Activated CD4-positive, alpha-beta T cell treated with anti-CD3 and anti-CD28 coated beads, Interleukin-2, amount 10 ng/mL, durations not matched to agents 24 days and 14 days (primary cell): ENCODE measurements at places on chromosomes 7 and 10. TPM values are rescaled to one million over a fixed set of nuclear protein-coding genes. Genes with fewer than 3 reads are reported as not detected.

GRCh38 chr10:31596765-31597164, 277.7 kb downstream of the ZEB1 start:
- no peak overlapping the region for H3K27ac ChIP-seq
- DNase-seq: no peak
- H3K27me3 ChIP-seq: peaks cover 6% of the 10 kb centered on the region
- H3K36me3 ChIP-seq: no peaks in the 10 kb centered on the region

ABCB4 gene
- total RNA-seq: not detected in 2 replicates

- H3K36me3 ChIP-seq: no peaks in the 10 kb centered on the region
- no peak overlapping the region for H3K4me3 ChIP-seq
- peaks cover 2% of the 10 kb centered on the region for H3K4me1 ChIP-seq
- no peak overlapping the region for H3K27ac ChIP-seq
- H3K27me3 ChIP-seq: peaks cover 3% of the 10 kb centered on the region
Measured at GRCh38 chr7:135352285-135352684, 118.6 kb downstream of the STRA8 start.

- no peaks in the 10 kb centered on the region for H3K27me3 ChIP-seq
- no peak overlapping the region for H3K4me3 ChIP-seq
- no peaks in the 10 kb centered on the region for H3K4me1 ChIP-seq
- DNase-seq: no peak
- H3K27ac ChIP-seq: no peak overlapping the region
- H3K36me3 ChIP-seq: no peaks in the 10 kb centered on the region
Measured at GRCh38 chr7:41579961-41580935, 122.6 kb downstream of the INHBA start.

GRCh38 chr10:605632-606325, 83.7 kb downstream of the DIP2C start:
- H3K36me3 ChIP-seq: no peaks in the 10 kb centered on the region
- no peaks in the 10 kb centered on the region for H3K27me3 ChIP-seq
- H3K4me1 ChIP-seq: peaks cover 6% of the 10 kb centered on the region

DNA sequence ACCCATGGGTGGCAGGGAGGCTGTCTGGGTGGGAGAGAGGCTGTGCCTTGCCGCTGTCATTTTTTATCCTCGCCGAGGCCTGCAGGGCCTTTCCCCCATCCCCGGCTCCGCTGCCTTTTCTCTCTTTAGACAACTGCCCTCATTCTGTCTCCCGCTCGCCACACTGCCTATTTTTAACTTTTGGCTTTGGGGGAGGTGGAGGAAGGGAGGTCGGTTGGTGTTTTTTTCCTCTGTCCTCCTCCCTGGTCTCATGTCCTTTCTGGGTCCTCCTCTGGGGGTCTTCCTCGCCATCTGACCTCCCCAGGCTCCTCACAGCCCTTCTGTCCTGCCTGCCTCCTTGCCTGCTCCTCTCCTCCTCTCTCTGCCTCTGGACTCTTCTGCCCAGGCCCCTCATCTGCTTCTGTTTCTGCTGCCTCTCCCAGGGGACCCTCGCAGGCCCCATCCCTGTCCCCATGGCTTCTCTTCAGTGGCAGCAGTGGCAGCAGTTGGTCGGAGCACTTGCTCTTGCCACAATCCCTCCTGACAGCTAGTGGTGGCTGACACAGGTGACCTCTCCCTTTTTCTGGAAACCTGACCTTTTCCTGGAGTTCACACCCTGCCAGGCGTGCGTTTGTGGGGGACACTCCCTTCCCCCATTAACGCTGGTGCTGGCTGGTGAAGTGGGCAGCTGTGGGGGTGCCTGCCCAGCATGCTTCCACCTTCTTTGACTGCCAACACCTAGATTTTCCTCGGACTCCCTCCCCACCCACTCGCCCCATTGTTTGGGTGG, 19.5 kb upstream of the PCBD1 start:
- H3K27ac ChIP-seq: no peak overlapping the region
- H3K27me3 ChIP-seq: no peaks in the 10 kb centered on the region

CCDC172 gene
- not detected in 2 replicates for total RNA-seq

DNA sequence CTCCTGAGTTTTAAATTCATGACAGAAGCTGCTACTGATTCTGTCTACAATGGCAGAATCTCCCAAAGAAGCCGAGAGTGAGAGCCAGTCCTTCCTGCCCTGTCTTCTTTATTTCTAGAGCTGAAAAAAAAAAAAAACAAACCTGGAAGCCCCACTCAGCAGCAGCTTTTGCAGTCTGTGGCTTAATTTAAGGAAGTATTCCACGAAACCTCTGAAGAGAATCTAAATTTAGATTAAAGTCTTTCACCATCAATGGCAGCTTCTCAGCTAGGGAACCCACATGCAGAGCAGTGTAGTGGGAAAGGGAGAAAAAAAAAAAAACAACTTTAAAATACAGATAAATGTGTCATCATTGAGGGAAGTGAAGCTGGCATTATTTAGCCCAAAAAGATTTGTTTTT, 23.4 kb downstream of the SMURF1 start:
- H3K27ac ChIP-seq: no peak overlapping the region
- H3K36me3 ChIP-seq: peaks cover 27% of the 10 kb centered on the region
- no peak for DNase-seq
- H3K4me1 ChIP-seq: peaks cover 8% of the 10 kb centered on the region
- H3K27me3 ChIP-seq: no peaks in the 10 kb centered on the region
- H3K4me3 ChIP-seq: no peak overlapping the region

HTRA1 gene
- not detected in 2 replicates for total RNA-seq

DNA sequence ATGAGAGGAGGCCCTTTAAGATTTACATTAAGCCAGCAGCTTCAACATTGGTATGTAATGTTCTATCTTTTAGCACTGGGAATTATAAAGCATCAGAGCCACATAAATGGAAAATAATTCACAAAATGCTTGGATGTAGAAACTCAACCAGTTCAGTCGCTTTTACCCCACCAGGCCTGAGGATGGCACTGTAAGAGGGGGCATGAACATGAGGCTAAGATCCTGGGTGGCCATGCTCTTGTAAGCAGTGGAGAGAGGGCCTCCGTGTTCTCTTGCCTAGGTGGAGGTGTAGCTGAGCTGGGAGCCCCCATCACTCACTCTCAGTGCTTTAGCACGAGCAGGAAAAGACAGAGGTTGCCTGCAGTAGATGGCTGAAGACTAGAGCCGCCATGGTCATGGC, 238.8 kb downstream of the FANK1 start:
- no peak for DNase-seq
- H3K4me3 ChIP-seq: no peak overlapping the region
- H3K36me3 ChIP-seq: no peaks in the 10 kb centered on the region
- no peak overlapping the region for H3K27ac ChIP-seq
- H3K4me1 ChIP-seq: peaks cover 2% of the 10 kb centered on the region

- H3K36me3 ChIP-seq: no peaks in the 10 kb centered on the region
- no peak overlapping the region for H3K27ac ChIP-seq
- H3K27me3 ChIP-seq: no peaks in the 10 kb centered on the region
- no peak for DNase-seq
- no peak overlapping the region for H3K4me3 ChIP-seq
Measured at GRCh38 chr10:95540514-95541052, 20.6 kb downstream of the SORBS1 start.

DNA sequence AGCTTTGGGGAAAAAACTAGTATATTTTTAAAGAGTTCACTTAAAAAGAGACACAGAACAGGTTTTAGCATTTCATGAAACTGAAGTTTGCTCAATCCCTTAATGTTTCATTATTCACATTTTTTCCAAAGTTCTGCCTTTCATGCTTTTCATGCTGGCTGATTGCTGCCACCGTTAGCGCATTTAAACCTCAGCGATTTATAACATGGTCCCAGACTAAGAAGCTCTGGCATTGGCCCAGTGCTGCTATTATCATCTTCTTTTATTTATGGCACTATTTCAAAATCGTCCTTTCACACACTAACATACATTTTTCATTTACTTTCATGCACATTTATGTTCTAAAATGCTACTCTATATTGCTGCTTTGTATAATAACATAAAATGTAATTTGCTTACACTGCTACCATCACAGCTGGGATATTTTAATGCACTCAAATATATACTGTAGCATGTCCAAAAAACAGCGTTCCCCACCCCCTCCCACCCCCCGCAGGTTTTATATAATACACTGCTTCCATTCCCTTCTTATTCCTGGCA, 141.9 kb downstream of the MPP7 start:
- no peak for DNase-seq
- H3K27ac ChIP-seq: no peak overlapping the region
- peaks cover 1% of the 10 kb centered on the region for H3K36me3 ChIP-seq
- H3K4me1 ChIP-seq: no peaks in the 10 kb centered on the region

SAMD9 gene
- total RNA-seq: 8.6 and 9.4 TPM in 2 replicates

FGF8 gene
- total RNA-seq: 0.35 TPM in 1 of 2 replicates, not detected in the other

TMEM178B gene
- 0.52 and 0.68 TPM in 2 replicates for total RNA-seq

SUN1 gene
- total RNA-seq: 85.8 and 90.3 TPM in 2 replicates

- H3K4me3 ChIP-seq: no peak overlapping the region
- H3K36me3 ChIP-seq: no peaks in the 10 kb centered on the region
- H3K27me3 ChIP-seq: peaks cover 28% of the 10 kb centered on the region
Measured at GRCh38 chr7:41695661-41696322, 7.1 kb downstream of the INHBA start.

DNA sequence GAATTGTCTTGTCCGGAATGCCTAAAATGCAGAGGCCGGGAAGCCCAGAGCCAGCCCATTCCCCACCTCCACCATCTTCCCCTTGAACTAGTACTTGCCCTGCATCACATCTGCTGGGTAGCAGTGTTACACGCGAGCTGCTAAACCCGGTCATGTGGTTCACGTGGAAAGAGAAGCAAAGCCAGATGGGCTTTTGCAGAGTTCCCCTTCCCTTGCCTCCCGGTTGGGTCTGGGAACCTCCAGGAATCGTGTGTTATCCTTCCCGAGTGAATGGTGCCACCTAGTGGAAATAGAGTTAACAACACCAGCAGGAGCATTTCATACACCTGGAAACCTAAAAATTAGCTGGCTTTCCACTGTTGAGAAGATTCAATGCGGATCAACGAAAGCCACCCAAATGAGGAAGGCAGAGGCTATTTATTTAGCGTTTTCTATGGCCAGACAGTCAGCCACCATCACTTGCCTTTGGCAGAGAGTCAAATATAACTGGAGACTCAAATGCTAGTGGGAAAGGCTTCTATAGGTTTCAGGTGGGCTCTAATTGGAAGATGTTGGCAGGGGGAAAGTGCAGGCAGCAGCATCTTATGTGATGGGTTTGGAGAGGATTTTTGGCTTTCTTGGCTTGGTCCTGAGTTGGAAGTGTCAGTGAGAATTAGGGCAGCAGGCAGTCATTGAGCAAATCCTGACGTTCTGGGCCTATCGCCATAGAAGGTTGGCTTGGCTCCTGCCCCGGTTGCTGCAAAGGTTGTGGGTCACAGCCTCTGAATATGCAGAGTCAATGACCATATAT, 12.9 kb upstream of the DENND2A start:
- no peak overlapping the region for H3K27ac ChIP-seq
- peaks cover 19% of the 10 kb centered on the region for H3K4me1 ChIP-seq
- H3K4me3 ChIP-seq: no peak overlapping the region
- H3K27me3 ChIP-seq: peaks cover 37% of the 10 kb centered on the region
- no peaks in the 10 kb centered on the region for H3K36me3 ChIP-seq

DNA sequence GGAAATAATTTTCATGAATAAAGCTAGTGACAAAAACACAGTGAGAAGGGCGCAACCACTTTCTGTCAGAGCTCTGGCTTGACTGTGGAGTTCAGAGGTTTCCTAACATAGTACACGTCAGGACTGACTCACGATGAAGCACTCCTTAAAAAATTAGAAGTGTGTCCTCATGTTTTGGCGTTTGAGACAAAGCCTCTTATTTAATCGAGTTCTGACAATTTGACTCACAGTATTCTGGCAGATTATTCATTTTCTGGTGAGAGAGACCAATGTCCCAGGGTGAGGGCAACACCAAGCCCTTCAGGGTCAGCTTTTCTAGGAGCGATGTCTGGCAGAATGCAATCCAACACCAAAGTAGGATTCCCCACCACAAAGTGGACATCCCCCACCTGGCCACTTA, 108.7 kb downstream of the DIP2C start:
- no peaks in the 10 kb centered on the region for H3K36me3 ChIP-seq
- DNase-seq: no peak
- H3K27me3 ChIP-seq: peaks cover 2% of the 10 kb centered on the region
- no peaks in the 10 kb centered on the region for H3K4me1 ChIP-seq
- no peak overlapping the region for H3K4me3 ChIP-seq

- H3K4me3 ChIP-seq: no peak overlapping the region
- no peaks in the 10 kb centered on the region for H3K27me3 ChIP-seq
- H3K36me3 ChIP-seq: peaks cover 18% of the 10 kb centered on the region
- H3K27ac ChIP-seq: no peak overlapping the region
Measured at GRCh38 chr10:89591796-89592271, 53.2 kb downstream of the PANK1 start.

NPFFR1 gene
- total RNA-seq: not detected in 2 replicates

CRTAC1 gene
- not detected in 2 replicates for total RNA-seq

DNA sequence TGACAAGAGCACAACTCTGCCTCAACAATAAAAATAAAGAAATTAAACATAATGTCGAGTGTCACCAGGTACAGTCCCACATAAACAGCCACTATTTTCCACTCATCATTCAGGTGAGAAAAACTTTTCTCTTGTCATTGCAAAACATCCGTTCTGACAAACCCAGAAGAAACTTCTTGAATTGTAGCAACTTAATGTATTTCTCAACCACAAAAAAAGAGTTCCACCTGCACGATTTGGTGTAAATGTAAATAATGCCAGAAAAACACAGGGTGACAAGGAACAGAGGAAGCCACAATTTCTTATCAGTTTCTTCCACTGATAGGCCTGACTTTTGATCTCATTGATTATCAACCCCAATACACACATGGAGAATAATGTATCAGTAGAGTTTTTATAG, 26.8 kb upstream of the INSIG1 start:
- H3K4me1 ChIP-seq: peaks cover 6% of the 10 kb centered on the region
- H3K36me3 ChIP-seq: no peaks in the 10 kb centered on the region
- peak overlapping the region; percentile 15 for H3K27ac ChIP-seq
- H3K27me3 ChIP-seq: peaks cover 10% of the 10 kb centered on the region
- DNase-seq: no peak
- H3K4me3 ChIP-seq: no peak overlapping the region

DNA sequence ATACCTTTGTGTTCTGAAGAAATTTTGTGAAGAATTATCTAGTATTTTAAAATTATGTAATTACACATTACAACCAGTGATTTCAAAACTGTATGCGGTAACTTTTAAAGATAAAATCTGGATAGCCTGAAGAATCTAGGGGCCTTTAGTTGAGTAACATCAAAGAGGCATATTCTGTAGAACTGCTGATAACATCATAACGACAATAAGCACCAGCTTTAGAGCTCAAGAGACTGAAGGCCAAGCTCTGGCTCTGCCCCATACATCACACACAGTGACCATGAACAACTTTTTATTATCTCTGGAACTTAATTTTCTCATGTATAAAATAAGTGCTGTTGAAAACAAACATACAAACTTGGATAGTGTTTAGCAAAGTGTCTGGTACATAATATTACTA, 121.1 kb upstream of the RHOBTB1 start:
- H3K4me3 ChIP-seq: no peak overlapping the region
- H3K27me3 ChIP-seq: peaks cover 3% of the 10 kb centered on the region
- no peaks in the 10 kb centered on the region for H3K36me3 ChIP-seq
- H3K4me1 ChIP-seq: no peaks in the 10 kb centered on the region
- DNase-seq: no peak

GRCh38 chr7:129664029-129665012, 52.8 kb downstream of the NRF1 start:
- no peak for DNase-seq
- peaks cover 43% of the 10 kb centered on the region for H3K36me3 ChIP-seq
- H3K27me3 ChIP-seq: no peaks in the 10 kb centered on the region
- no peak overlapping the region for H3K4me3 ChIP-seq
- no peak overlapping the region for H3K27ac ChIP-seq

OSBPL3 gene
- total RNA-seq: 93.7 and 93.8 TPM in 2 replicates

- no peak overlapping the region for H3K27ac ChIP-seq
- no peak overlapping the region for H3K4me3 ChIP-seq
- DNase-seq: no peak
- no peaks in the 10 kb centered on the region for H3K27me3 ChIP-seq
- H3K4me1 ChIP-seq: peaks cover 5% of the 10 kb centered on the region
Measured at GRCh38 chr10:121983852-121984251, 5.1 kb upstream of the TACC2 start.

GIMAP1 gene
- 4.9 and 6.0 TPM in 2 replicates for total RNA-seq
